ENCODE measurements at places on chromosomes 3 and 15. TPM values are rescaled to one million over a fixed set of nuclear protein-coding genes. Genes with fewer than 3 reads are reported as not detected.

DNA sequence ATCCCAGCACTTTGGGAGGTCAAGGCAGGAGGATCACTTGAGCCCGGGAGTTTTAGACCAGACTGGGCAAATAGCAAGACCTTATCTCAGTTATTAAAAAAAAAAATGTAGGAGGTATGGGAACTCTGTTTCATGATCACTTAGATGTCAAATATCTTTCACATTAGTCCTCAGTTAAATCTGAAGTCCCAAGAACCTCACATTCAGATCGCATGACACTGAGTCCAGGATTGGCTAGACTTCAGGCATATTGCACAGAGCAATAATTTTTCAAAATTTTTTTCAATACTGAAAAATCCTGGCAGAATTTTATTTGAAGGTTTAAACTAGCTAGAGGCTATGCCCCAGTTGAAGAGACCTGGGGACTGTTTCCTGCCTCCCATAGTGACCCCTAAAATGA is 56.3 kb upstream of the ZNF148 start:
- no peak for DNase-seq

GRCh38 chr3:11444404-11444803 is 172.2 kb downstream of the ATG7 start:
- no peak for DNase-seq

GRCh38 chr3:10975695-10976234 is 16.8 kb upstream of the SLC6A1 start:
- no peak for DNase-seq

IL5RA gene
- total RNA-seq, result 0.15 TPM

CACNA2D3 gene
- total RNA-seq, result not detected

DNA sequence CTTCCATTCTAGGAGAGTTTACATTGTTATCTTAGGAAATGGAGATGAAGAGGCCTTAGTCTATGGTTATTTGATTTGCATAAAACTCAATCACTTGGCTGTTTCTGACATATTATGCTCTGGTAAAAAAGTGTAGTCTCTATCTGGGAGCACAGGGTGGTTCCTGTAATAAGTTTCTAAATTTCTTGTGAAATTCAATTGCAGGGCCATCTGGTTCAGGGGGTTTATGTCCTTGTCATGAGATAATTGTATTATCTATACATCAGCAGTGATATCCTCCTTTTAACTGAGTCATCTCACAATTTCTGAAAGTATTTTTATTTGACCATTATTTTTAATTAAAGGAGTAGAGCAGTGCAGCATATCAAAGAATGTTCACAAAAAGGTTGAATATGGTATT is 203.3 kb downstream of the MFSD1 start:
- no peak for DNase-seq

IL17RE gene
- 1.9 TPM for total RNA-seq

- no peak for DNase-seq
Observed at GRCh38 chr3:189629803-189630455, 1.3 kb upstream of the TP63 start.

GRCh38 chr3:171791692-171792076 is 18.6 kb downstream of the PLD1 start:
- no peak for DNase-seq

CLDN16 gene
- total RNA-seq, result not detected

DNA sequence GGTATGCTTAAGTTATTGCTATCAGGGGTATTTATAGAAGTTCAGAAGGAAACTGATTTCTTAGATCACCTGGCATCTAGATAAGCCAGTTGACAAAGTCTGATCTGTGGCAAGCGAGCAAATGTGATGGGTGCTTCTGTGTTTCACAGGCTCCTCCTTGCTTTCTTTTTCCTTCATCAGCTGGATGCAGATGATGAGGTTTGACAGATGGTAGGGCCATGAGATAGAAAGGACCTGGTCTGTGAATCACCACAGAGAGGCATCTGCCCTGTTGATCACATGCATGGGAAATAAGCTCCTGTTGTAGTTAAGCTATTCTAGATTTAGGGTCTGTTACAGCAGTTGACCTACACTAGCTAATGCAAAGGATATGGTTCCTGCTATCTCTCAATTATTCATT is 372.0 kb downstream of the NEK10 start:
- no peak for DNase-seq

GRCh38 chr3:141550926-141551665 is 64.3 kb downstream of the RASA2 start:
- DNase-seq, result no peak

GRCh38 chr15:74870436-74871215 is 2.5 kb downstream of the SCAMP2 start:
- no peak for DNase-seq

ACTRT3 gene
- 1.0 TPM for total RNA-seq
